Stimulated activated CD8-positive, alpha-beta memory T cell treated with anti-CD3 and anti-CD28 coated beads, Interleukin-7, amount 100 ng/mL, for 48 hours (primary cell): ENCODE measurements at places on chromosomes 1 and 21.

GRCh38 chr1:153866045-153866850 is 56.5 kb downstream of the GATAD2B start:
- DNase-seq: no peak

GRCh38 chr1:207860531-207860930 is 50.4 kb downstream of the CD34 start:
- DNase-seq: no peak

- no peak for DNase-seq
These were observed 1.8 kb downstream of the RERE start for GRCh38 chr1:8815582-8816151.

DNA sequence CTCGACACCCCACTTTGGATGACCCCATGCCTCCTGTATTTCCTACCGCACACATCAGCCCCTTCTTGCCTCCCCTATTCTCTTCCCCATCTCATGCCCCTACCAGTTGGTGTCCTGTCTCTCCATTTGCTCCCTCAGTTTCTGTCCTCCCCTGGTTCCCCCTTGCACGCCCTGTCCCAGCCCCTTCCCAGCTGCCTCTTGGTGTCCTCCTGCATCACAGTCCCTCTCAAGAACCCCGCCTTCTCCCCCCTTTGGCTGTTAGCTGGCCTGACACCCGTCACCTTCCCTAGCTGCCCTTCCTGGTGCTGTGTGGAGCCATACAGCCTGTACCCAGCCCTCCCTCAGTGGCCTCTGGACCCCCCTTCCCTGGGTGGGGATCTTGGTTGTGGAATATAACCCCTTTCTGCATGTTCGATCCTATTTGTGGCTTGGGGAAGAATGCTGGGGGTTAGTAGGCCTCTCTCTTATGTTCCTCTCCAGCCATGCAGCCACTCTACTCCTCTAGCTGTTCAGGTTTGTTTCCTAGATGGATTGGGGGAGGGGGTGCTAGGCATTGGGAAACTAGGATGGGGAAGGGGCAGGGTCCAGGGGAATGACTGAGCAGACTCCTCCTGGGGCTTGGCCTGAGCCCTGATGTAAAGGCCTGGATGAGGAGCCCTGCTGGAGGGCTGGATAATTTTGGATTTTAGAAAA is 41.4 kb upstream of the NFASC start:
- DNase-seq: no peak

- no peak for DNase-seq
These were observed 100.4 kb upstream of the USH2A start for GRCh38 chr1:216523449-216524190.

- DNase-seq: no peak
These were observed 309.9 kb downstream of the ADGRL2 start for GRCh38 chr1:82110366-82111254.

DNA sequence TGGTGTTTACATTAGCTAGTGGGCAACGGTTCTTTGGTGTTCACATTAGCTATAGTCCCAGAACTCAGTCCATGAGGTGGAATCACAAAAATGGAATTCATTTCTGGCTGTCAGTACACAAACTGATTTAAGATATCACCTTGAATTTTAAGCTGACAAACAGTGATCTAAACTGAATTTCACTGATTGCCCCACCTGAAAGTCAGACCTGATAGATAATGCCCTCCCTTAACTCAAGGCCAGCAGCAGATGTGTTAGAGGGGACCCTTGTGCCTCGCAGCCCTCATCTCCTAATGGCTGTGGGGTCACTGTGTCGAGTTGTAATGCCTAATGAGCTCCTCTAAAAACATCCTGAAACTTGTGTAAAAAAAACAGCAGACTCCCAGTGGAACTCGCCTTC is 8.6 kb downstream of the ARF1 start:
- no peak for DNase-seq
